ENCODE measurements at places on chromosomes 7 and 10.

GRCh38 chr7:10888861-10889260 lies 84.8 kb upstream of the PHF14 start:
- DNase-seq: no peak

DNA sequence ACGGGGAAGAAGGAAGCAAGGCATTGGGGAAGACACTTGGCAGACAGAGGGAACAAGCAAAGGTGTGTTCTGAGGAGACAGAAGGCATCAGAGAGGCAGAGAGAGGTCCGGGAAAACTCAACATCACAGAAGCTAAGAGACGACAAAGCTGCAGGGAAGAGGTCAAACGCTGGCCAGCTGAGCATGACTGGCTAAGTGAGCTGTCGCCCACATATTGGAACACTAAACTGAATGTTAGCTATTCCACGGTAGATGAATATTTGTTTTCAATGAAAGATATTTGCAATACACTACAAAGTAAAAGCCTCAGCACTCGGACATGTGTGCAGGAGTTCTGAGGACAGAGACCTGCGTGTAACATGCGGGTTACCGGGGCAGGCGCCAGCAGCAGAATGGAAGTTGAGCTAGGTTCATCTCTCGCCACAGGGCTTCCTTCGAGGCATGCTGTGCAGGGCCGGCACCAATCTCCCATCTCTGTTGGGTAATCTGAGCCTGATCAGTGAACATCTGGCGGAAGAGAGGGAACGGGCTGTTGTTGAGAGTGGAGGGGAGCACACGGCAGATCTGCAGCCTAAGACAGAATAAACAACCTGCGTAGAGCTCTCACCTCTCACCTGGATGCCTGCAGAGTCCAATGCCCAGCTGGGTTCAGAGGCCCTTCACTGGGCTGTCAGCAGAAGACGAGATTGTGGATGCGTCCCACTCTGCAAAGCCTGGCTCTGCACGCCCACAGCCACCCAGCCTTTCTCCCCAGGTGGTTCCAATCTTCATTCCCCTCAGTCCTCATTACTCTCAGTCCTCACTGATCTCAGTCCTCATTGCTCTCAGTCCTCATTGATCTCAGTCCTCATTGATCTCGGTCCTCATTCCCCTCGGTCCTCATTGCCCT lies 35.9 kb downstream of the INSIG1 start:
- DNase-seq: no peak

DNA sequence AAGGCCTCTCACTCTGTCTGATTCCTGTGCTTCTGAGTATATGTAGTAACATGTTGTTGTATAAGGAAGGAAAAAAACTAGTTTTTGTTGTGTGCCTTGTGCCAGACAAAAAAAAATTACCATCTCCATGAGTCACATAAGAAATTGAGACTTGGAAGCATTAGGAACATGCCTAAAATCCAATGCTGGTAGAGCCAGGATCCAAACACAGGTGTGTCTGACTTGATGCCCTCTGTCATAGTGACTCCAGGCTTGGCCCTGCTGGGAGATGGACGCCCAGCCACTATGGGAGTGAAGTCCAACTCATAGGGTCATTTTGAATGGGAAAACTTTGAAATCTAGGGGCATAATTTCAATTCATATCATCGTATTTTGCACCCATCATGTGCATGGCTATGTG lies 38.0 kb downstream of the PYROXD2 start:
- no peak for DNase-seq

- DNase-seq: no peak
Observed at GRCh38 chr7:47195641-47196040, 386.3 kb downstream of the TNS3 start.
